NCI-H187 treated with DMSO at 0.1 percent for 48 hours (cell line): ENCODE measurements at places on chromosomes 4 and X.

DNA sequence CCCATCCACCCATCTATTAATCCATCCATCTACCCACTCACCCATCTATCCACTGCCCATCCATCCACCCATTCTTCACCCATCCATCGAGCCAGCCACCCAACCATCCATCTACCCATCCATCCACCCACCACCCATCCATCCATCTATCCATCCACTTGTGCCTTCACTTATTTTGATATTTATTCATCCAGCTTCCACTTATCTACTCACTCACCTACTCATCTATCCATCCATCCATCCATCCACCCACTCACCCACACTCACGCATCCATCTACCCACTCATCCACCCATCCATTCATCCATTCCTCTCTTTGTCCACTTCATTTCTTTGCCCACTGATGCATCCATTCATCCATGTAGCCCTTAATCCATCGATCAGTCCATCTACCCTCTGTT lies 72.9 kb upstream of the AFAP1 start:
- DNase-seq = no peak

DNA sequence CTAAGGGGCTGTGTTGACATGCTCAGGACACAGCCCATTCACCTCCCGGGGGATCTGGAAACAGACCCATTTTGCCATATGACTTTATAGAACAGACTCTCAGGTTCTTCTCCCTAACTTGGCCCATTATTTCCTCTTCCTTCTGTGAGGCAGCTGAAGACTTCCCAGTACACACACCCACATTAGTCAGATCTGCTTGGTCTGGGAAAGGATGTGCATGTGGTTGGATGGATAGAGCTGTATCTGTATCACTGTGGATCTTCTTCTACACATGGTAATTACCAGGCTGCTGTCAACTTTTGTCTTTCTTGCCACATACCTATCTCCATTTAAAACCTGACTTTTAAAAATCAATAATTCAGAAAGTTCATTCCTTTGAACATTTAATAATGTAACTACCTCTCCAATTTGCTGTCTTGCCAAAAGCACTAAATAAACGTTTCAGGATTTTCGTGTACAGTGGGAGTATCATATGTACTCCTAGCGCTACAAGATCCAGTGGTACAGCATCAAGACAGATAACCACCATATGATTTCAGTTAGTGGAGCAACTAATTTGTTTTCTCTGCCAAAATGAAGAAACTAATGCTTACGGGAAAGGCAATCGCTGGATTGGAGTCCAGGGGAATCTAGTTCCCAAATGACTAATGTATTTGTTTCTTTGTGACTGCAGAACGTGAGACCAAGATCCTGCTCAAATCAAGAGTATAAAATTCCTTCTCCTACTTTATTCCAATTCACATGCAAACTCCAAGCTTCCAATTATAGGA lies 134.1 kb upstream of the MAP3K15 start:
- no peak for DNase-seq

GRCh38 chrX:35046660-35047296 lies 104.2 kb downstream of the FAM47B start:
- no peak for DNase-seq

DNA sequence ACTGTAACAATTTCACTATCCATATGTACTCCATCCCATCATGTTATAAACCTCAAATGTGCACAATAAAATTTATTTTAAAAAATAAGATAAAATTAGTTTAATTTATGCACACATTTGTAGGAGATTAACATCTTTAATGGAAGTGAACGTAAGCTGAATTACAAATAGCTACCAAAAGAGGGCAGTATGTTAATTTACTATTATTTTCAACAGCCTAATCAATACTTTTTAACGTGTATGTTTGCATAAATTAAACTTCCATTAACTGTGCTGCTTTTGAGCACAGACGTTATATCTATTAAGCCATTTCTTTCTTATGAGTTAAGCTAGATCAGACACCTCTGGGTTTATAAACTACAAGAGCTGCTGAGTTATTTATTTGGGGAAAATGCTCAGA lies 56.5 kb upstream of the PHKA2 start:
- no peak for DNase-seq

GRCh38 chrX:96833333-96833732 lies 50.4 kb upstream of the RPA4 start:
- no peak for DNase-seq

DNA sequence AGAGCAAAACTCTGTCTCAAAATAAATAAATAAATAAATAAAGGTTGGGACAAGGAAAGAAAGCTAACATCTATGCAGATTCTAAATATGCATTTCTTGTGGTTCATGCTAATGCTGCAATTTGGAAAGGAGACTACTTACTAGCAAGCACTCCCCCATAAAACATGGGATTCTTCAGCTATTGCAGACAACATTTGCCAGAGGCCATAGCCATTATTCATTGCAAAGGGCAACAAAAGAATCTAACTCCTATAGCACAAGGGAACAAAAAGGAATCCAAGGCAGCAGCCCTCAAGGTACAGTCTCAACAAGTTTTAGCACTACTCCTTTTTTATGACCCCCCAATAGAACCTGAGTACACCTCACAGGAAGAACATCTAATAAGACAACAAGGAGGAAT lies 8.0 kb upstream of the HERC5 start:
- DNase-seq = no peak

DNA sequence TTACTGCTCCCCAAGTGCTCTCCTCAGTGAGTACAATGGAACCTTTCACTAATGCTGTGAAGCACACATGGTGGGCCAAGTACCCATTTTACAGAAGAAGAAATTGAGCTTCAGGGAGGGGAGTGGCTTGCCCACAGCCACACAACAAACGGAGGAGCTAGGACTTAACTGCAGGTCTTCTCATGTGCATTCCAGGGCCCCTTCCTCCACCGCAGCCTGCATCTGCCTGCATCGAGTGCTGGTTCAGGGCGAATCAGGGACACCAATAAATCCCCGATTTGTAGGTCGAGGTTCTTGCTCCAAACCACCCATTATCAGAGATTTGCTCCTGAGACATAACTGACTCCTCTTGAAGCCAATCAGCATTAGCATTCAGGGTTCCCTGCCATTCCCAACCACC lies 100.9 kb downstream of the MAMLD1 start:
- DNase-seq = no peak

- DNase-seq = no peak
These were observed 10.0 kb downstream of the FBXW7 start for GRCh38 chr4:152525878-152526277.

GRCh38 chrX:147322496-147322895 lies 508.0 kb upstream of the CXorf51A start:
- peak; percentile 12 for DNase-seq

DNA sequence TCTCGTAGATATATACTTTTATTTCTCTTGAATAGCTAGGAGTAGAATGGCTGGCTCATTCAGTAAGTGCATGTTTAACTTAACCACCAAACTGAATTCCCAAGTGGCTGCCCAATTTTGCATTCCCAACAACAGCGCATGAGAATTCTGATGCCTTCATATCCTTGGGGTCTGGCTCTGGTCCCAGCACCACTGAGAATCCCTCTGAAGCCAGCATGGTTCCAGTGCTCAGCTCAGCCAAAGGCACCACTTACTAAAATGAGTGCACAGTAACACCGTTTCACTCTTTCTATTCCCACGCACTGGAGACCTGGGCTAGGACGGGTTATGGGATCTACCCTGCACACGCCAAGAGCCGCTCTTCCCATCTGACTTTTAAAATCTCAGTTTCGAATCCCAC lies 60.4 kb downstream of the CASP3 start:
- DNase-seq = no peak
